ENCODE measurements at places on chromosomes 7 and 10.

DNA sequence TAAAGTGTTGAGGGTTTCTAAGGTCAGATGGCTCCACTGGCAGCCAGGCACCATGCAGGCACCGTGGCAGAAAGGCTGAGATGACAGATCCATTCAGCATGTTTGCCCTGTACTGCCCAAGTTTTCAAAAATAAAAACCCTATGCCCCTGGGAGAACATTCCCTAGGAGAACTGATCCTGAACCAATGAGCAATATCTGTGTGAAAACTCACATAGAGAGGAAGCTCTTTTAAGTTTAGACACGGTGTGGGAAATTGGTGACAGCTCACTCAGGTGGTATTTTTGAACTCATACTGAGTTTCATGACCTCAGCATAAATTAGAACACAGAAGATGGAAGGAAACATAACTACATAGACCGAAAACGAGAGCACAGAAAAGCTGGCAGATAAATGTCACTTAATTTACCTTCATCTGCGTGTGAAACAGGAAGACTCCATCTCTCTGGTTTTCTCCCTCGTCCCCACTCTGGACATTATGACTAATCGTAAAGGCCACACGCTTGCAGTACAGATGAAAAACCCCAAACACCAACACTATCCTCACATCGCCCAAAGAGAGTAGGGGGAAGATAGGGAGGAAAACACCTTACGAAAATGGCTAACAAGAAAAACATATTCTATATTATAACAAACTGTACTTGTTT is 127.8 kb downstream of the ICA1 start:
- DNase-seq: peak; percentile 69

- DNase-seq: no peak
These were observed 505 bp upstream of the FAM204A start for GRCh38 chr10:118342638-118343020.

DNA sequence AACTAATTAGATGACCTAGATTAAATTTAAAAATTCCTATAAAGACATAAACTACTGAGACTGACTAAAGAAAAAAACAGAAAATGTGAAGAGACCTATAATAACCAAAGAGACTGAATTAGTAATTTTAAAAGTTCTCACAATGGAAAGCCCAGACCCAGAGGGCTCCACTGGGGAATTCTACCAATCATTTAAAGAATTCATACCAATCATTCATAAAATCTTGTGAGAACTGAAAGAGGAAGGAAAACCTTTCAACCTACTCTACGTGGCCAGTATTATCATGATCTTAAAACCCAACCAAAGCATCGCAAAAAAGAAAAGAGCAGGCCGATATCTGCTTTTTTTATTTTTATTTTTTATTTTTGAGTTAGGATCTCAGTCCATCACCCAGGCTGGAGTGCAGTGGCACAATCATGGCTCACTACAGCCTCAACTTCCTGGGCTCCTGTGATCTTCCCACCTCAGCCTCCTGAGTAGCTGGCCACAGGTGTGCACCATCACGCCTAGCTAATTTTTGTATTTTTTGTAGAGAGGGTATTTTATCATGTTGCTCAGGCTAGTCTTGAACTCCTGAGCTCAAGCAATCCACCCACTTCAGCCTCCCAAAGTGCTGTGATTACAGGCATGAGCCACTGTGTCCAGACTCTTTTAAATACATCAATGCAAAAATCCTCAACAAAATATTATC is 48.6 kb downstream of the DGKI start:
- peak; percentile 45 for DNase-seq

GRCh38 chr10:70135046-70135445 is 2.4 kb upstream of the AIFM2 start:
- DNase-seq: peak; percentile 11

DNA sequence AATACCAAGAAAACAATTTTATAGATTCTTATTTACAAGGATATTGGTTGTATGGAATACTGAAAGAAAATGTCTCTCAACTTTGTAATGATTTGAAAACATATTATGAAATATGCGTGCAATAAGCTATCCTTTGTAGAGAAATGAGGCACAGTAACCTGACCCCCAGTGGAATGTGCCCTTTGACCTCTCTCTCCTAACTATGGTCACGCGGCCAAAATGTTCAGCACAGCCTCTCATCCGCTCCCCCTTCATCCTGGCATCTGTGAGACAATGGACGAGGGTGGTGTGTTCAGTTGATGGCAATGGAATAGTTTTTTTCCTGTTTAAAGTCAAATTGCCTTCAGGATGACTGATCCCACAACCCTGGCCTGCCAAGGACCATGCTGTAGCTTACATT is 13.3 kb downstream of the BEND7 start:
- DNase-seq: no peak

DNA sequence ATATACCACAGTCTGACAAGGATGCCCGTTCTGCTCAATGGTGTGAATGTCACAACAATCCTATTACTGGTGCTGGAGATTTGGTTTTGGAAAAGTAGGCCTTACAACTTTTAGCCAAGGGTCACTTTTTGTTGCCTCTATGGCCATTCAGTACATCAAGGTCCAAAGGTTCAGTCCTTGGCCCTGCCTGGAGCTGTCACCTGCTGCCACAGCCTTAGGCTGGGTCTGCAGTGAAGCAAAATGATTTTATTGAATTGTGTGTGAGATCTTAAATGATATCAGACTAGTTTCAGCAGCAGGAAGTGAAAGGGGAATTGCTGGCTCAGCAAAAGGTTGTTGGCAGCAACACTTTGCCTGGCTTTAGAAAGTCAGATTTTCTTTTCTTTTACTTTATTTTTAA is 427.6 kb downstream of the THSD7A start:
- no peak for DNase-seq

DNA sequence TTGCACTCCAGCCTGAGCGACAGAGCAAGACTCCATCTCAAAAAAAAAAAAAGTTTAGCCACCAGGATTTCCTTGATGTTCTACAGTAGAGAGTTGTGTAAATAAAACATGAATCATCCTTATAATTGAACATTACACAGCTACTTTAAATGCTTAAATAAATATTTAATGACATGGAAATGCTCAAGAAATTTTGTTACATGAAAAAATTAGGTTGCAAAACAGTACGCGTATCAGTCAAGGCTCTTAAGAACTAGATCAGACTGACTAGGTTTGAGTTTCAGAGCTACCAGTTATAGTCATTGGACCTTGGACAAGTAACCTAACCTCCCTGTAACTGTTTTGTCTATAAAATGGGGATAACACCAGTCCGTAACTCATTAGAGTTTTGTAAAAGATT is 38.7 kb upstream of the GSAP start:
- DNase-seq: no peak

DNA sequence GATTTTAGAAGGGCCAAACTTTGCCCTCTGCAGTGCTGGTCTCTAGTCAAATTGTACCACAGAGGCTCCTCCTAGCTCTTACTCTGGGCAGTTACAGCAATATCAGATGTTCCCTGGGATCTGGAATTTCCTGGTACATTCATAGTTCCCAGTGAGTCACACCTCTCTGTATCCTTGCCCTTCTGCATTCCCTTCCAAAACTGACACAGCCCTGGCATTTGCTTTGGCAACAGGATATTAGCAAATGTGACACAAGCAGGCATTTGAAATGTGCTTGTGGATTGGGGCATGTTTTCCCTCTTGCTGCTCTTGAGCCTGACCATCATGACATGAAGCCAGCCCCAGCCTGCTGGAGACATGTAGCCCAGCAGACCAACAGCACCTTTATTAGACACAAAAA is 284.7 kb upstream of the AKR1E2 start:
- DNase-seq: no peak

DNA sequence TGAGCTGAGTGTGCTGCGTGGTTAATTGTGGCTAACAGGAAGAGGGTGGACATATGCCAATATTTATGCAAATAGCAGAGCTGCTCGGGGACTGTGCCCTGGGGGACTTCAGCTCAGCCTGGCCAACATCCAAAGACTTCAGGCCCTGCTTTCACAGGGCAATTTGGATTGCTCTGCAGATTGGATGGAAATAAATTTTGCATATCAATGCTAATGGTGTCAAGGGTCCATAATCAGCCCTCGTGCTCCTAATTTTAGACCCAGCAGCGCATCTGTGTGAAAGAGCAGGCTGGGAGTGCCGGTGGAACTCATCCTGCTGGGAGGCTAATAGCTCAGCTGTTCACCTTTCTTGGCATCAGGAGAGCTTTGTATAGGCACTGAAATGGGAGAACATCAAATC is 270.1 kb downstream of the TCERG1L start:
- DNase-seq: no peak

DNA sequence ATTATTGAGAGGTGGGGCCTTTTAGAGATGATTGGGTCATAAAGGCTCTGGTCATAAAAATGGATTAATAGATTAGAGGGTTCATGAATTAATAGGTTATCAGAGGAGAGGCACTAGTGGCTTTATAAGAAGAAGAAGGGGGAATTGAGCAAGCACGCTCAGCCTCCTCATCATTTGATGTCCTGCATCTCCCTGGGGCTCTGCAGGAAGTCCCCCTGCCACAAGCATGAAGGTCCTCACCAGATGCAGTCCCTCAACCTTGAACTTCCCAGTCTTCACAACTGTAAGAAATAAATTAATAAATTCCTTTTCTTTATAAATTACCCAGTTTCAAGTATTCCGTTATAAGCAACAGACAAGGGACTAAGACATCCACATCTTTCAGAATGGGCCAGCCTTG is 17.1 kb upstream of the C10orf67 start:
- DNase-seq: no peak

- no peak for DNase-seq
These were observed 11.3 kb downstream of the ADAM12 start for GRCh38 chr10:126376956-126377355.

DNA sequence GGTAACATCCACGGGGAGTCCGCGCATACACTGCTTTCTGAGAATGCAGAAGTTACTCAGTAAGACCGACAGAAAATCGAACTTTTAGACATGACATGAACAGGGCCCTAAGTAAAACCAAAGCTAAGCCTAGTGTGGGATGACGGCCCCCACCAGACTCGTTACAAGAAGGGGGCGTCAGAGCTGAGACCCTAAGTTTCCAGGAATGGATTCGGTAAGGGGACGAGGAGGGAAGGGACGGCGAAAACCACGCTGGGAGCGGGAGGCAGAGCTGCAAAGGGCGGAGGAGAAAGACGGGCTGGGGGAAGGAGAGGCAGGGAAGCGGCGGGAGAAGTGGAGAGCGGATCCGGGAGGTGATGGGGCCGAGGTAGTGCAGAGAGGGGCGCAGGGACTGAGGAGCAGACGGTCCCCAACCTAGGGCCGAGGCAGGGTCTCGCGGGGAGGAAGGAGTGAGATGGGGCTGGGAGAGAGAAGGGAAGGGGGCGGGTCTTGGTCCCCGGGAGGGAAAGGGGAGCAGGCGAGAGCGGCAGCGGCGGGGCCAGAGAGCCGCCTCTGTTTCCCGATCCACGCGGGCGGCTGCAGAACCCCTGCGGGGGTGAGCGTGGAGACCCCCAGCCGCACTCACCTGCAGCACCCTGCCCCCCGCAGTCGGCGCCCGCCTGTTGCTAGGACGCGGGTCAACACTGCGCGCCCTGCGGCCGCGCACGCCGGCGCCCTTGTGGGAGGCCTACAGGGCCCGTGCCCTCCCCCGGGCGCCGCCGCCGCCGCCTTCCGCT is 513 bp downstream of the ODAD2 start:
- no peak for DNase-seq

- DNase-seq: no peak
These were observed 495 bp upstream of the SDHAF3 start for GRCh38 chr7:97117035-97117371.

DNA sequence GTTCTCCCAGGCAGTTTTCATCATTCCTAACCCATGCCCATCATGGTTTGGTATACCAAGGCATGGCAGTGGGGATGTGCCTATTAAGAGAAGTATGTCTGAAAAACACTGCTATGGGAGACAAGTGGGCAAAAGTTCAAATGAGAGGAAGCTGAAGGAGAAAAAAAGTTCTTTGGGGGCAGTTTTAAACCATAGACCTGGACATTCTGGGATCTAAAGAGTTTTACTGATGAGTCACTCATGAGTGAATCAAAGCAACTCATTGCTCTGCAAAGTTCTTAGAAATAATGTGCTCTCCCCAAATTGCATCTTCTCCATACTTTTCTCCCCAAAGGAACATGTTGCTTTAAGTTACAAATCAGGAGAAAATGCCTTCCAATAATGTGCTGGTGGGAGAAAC is 256.9 kb upstream of the MTPN start:
- no peak for DNase-seq

DNA sequence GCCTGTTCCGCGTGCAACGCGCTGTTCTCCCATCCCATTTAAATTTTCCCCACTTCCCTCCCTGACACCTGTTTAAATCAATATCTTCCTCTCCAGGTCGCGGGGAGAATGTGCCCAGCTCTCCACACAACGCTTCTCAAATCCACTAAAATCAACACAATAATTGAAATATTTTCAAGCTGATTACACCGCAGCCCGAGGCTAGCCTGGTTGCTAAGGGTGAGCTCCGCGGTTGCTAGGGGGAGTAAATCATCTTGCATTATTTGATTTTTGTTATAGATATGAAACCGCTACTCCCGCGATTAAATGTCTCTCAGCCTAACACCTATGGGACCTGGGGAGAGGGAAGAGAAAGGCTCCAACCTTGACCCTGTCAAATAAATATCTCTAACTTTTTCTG is 36.2 kb downstream of the UNCX start:
- no peak for DNase-seq

- no peak for DNase-seq
These were observed 10.3 kb upstream of the STK17A start for GRCh38 chr7:43572516-43573049.

DNA sequence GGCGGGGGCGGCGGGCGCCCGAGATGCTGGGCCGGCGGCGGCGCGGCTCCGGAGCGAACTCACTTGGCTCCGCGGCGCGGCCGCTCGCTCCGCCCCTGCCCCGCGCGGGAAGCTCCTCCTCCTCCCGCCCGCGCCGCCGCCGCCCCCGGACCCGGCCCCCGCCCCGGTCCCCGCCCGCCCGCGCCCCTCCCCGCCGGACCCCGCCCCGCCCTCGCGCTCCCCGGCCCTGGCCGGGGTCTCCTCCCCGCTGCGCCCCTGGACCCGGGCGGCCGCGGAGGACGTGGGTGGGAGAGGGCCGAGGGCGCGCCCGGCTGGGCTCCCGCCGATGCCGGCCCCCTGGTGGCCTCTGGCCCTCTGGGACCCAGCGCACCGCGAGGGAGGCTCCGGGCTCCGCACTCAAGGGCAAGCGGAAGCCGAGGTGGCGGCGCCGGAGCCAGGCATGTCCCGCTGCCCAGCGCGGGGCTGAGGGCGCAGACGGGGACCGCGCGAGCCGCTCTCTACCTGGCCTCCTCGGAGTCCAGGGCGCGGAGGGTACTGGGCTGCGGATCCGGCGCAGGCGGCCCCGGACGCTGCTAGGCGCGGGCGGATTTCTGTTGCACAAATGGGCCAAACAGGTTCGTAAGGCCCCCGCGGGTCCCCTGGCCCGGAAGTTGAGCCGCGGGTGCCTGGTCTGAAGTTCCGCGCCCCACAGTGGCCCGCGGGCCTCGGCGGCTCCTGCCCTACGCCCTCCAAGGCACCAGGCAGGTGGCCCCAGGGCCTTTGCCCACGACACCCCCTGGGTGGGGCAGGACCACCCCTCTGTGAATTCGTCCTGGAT is at the start of gene TCERG1L:
TSS of gene TCERG1L (minus strand) at position 61 of the 817 bp plus-strand sequence. CDS start 86 bp downstream, outside the sequence.
- peak; percentile 56 for DNase-seq
